ENCODE measurements at places on chromosomes 5 and 9.

- no peak overlapping the region for H3K4me3 ChIP-seq
- H3K4me1 ChIP-seq = no peaks in the 10 kb centered on the region
- peaks cover 18% of the 10 kb centered on the region for H3K27me3 ChIP-seq
- H3K27ac ChIP-seq = no peak overlapping the region
Observed at GRCh38 chr5:139925650-139926640, 117.2 kb downstream of the NRG2 start.

DNA sequence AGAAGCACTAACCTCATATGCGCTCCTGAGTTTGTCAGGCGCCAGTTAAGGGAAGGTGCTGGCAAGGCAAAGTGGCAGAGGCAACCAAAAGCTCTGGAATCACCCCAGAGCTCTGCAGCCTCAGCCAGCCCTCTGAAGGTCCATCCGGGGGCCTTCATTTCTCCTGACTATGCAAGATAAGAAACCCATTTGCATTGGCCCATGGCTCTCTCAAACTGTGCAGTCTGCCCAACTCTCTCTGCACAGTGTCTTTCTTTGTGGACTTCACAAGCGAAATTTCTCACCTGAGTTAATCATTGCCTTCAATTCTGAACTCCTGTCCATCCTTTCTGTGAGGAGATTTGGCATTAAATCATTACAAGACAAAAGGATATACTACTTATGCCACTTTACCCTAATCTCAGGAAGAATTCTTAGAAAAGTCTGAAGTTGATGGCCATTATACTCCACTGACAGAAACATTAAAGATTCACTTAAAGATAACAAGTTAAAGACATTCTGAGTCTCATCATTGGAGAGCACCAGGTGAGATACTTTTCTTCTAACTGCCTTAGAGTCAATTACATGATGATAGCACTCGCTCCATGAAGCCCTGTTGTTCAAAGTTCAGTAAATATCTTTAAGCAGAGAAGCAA is 235.6 kb downstream of the SPOCK1 start:
- H3K36me3 ChIP-seq = no peaks in the 10 kb centered on the region
- no peaks in the 10 kb centered on the region for H3K4me1 ChIP-seq
- H3K27ac ChIP-seq = no peak overlapping the region
- no peak for DNase-seq

- no peak overlapping the region for H3K27ac ChIP-seq
- no peaks in the 10 kb centered on the region for H3K36me3 ChIP-seq
Observed at GRCh38 chr5:96624596-96624995, 37.6 kb upstream of the CAST start.

GRCh38 chr9:94932652-94933510 is 206.4 kb downstream of the AOPEP start:
- H3K27ac ChIP-seq = peak overlapping the region; percentile 22
- no peaks in the 10 kb centered on the region for H3K27me3 ChIP-seq
- H3K36me3 ChIP-seq = peaks cover 17% of the 10 kb centered on the region
- DNase-seq = no peak
- no peak overlapping the region for H3K4me3 ChIP-seq

DNA sequence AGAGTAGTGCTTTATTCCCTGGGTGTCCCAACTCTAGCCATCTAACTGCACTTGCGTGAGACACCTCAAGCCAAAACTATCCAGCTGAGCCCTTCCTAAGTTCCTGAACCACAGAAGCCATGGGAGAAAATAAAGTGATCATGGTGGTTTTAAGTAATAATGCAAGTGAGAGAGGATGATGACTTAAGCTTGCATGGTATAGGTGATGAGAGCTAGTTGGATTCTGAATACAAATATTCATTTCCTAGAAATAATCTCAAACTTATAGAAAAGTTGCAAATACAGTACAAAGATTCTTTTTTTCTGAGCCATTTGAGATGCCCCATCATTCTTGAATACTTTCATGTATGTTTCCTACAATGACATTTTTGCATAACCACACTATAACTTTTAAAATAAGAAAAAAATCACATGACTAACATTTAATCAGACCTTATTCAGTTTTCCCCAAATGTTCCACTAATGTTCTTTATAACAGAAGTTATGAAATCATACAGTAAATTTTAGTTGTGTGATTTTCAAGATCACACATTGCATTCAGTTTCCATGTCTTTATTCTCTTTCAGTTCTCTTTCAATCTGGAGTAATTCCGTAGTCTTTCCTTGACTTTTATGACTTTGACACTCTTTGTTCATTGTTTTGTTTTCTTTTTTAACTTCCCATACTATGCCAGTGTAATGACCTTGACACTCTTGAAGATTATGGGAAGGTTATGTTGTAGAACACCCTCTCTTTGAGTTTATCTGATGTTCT is 5.5 kb upstream of the AK3 start:
- H3K27ac ChIP-seq = no peak overlapping the region
- H3K27me3 ChIP-seq = no peaks in the 10 kb centered on the region
- no peak overlapping the region for H3K4me3 ChIP-seq
- peaks cover 6% of the 10 kb centered on the region for H3K4me1 ChIP-seq
- DNase-seq = no peak

Measured in memory B cell (primary cell).